Dermis microvascular lymphatic vessel endothelial cell (primary cell): ENCODE measurements at places on chromosomes 11 and 22. TPM values are rescaled to one million over a fixed set of nuclear protein-coding genes. Genes with fewer than 3 reads are reported as not detected.

GRCh38 chr22:36419177-36419911 lies 31.6 kb upstream of the MYH9 start:
- no peak for DNase-seq

GRCh38 chr11:67406420-67406968 lies 2.6 kb downstream of the TBC1D10C start:
- no peak for DNase-seq

GRCh38 chr11:119641983-119642745 lies 86.8 kb downstream of the NECTIN1 start:
- peak; percentile 9 for DNase-seq

- DNase-seq: peak; percentile 78
These were observed 4.1 kb upstream of the PLAAT2 start for GRCh38 chr11:63567044-63567840.

- peak; percentile 59 for DNase-seq
These were observed 482 bp downstream of the DDX17 start for GRCh38 chr22:38505541-38506117.

GRCh38 chr11:67631411-67631810 lies 1.7 kb upstream of the NUDT8 start:
- no peak for DNase-seq

DNA sequence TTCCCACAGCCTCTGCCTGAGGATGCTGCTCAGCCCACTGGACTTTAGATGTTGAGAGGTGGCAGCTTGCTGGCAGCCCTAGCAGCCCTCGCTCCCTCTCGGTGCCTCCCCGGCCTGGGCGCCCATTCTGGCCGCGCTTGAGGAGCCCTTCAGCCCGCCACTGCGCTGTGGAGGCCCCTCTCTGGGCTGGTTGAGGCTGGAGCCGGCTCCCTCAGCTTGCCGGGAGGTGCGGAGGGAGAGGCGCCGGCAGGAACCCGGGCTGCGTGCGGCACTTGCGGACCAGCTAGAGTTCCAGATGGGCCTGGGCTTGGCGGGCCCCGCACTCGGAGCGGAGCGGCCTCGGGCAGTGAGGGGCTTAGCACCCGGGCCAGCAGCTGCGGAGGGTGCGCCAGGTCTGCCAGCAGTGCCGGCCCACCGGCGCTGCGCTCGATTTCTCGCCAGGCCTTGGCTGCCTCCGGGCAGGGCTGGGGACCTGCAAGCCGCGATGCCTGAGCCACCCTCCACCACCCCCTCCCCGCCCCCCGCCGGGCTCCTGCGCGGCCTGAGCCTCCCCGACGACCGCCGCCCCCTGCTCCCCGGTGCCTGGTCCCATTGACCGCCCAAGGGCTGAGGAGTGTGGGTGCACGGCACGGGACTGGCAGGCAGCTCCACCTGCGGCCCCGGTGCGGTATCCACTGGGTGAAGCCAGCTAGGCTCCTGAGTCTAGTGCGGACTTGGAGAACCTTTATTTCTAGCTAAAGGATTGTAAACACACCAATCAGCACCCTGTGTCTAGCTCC lies 446.2 kb downstream of the INSC start:
- DNase-seq: no peak

DNA sequence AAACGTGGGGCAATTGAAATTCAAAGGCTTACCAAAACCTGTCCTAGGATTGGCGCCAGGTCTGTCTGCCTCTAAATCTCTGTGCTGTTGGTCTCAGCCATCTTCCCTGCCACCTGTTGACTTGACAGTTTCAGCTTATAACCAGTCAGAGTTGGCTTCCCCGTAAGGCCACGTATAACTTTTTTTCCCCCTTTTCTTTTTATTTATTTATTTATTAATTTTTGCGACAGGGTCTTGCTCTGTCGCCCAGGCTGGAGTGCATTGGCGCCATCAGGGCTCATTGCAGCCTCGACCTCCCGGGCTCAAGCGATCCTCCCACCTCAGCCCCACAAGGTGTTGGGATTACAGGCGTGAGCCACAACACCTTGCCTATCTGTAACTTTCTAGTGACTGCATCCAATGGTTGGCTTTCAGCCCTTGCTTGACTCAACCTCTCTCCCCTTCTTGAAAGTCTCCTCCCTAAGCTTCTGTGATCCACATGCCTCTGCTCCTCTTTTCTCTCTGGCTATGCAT lies 1.4 kb upstream of the SYVN1 start:
- DNase-seq: no peak

GRCh38 chr22:49930596-49931412 lies 12.4 kb downstream of the CRELD2 start:
- DNase-seq: peak; percentile 98

DNA sequence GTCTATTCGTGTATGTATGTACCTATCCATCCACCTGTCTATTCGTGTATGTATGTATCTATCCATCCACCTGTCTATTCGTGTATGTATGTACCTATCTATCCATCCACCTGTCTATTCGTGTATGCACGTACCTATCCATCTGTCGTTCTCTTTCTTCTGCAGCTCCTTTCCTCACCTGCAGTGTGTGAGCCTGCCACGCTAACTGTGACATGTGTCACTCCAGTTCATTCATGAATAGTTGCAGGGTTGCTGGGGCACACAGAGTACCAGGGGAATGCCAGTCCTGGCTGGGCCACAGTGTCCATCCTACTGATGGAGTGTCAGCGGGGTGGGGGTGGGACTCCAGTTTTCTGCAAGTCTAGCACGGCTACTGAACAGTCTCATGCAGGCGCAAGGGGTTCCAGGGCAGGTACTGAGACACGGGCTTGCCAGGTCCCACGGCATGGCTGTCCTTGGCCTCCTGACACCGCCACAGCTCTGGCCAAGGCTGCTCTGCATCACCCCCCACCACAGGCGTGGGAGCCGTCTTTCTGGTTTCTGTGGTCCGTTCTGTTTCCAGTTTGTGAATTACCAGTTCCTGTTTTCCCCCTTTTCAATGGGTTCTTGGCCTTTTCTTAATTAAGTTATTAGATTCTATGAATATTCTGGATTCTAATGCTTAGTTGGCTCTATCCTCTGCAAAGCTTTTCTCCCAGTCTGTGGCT lies 88.8 kb upstream of the CLDN5 start:
- DNase-seq: no peak

- no peak for DNase-seq
These were observed 13.9 kb upstream of the BSX start for GRCh38 chr11:122995526-122995925.

- DNase-seq: peak; percentile 43
These were observed 587 bp downstream of the ESAM start for GRCh38 chr11:124761301-124762104.

GRCh38 chr11:34893416-34893815 lies 22.8 kb downstream of the APIP start:
- DNase-seq: no peak

- DNase-seq: no peak
These were observed 41.6 kb downstream of the WEE1 start for GRCh38 chr11:9615031-9615451.

DNA sequence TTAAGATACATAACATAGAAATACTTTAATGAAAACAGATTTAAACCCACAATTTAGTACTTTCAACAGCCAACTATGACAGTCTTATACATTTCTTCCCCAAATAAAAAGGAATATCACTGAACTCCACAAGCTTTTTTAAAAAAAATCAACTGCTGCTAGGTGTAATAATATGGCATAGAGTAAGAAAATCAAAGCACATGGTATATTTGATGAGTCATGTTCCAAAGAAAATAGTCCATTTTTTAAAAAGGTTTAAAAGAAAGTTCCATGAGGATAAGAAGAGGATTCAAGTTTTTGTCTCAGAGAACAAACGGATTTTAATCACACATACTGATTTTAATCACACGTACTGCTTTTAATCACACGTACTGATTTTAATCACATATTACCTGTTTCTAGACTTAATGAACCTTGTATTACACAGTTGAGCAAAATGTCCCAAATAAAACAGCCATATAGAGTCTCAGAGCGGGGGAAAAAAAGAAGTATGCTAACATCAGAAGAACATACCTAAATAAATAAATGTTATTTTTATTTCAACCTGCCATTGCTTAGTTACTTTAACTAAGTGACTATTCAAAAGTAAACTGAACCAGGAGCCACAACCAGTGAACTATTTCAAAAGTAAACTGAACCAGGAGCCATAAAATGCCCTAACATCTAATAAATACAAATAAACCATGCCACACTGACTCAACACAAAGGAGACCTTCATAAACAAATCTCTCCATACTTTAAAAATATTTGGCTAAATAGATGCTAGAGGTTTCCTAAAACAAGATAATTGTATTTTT lies 198.4 kb downstream of the SBF2 start:
- no peak for DNase-seq

DNA sequence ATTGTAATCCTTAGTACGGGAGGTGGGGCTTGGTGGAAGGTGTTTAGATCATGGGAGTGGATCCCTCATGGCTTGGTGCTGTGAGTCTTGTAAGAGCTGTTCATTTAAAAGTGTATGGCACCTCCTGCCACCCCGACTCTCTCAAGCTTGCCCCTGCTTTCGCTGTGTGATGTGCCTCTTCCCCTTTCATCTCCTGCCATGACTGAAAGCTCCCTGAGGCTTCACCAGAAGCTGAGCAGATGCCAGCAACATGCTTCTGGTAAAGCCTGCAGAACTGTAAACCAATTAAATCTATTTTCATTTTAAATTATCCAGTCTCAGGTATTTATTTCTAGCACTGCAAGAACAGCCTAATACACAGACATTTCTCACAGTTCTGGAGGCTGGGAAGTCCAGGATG lies 40.8 kb downstream of the GAB2 start:
- no peak for DNase-seq

DNA sequence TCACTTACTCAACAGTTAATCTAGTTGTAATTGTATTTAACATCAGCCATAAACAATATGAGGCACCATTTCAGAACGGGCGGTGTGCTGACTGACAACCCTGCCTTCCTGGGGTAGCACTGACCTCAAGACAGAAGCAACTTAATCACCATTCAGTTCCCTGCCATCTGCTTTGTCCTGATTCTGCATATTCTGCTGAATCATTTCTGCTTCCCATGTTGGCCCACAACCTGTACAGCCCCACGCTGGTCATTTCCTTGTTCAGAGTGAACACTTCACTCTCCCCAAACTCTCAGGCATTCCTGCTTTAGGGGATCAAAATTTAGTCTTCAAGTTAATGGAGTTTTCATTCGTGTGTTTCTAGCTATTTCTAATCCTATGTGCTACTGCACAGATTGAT lies 132.3 kb upstream of the ZBED5 start:
- DNase-seq: no peak

- no peak for DNase-seq
These were observed 8.9 kb upstream of the ANKK1 start for GRCh38 chr11:113378692-113379091.

DNA sequence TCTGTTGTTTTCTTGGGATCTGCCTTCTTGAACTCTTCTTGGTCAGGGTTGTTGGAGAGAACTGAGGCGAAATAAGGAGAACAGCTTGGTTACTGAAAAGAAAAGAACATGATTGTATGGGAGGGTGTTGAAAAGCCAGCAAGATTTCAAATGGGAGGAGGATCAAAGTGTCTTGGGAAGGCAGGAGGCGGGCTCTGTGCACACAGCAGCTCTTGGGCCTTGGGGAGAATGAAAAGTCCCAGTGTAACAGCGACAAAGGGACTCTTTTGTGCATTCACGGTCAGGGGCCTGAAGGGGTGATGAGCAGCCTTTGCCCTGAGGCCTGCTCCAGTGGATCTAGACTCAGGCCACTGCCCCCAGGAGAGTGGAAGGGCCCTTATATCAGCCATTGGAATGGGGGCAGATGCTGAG lies 135.4 kb downstream of the ADAMTS15 start:
- DNase-seq: no peak

DNA sequence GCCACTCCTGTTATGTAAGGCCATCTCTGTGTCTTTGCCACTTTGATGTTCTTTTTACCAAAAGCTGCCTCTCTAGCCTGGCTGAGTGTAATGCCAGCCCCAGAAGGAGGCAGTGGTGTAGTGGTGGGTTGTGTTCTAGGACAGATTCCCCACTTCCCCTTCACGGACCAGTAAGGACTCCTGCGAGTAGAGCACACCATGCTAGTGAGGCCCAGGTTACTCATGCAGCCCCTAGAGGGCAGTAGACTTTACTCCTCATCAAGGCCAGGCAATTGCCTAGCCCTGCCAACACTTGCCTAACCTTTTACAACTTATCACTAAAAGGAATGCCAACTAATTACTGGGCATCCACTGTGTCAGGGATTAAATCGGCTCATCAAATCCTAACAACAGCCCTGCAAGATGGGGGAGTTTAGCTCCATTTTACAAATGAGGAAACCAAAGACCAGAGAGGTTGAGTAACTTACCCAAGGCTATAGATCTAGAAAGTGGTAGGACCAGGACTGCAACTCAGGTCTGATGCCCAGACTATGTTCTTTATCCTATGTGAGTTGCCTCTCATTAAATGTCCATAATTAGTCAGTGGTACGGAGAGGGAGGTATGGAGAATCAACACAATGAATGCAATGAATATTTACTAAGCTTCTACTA lies 75.3 kb downstream of the APIP start:
- peak; percentile 37 for DNase-seq

DNA sequence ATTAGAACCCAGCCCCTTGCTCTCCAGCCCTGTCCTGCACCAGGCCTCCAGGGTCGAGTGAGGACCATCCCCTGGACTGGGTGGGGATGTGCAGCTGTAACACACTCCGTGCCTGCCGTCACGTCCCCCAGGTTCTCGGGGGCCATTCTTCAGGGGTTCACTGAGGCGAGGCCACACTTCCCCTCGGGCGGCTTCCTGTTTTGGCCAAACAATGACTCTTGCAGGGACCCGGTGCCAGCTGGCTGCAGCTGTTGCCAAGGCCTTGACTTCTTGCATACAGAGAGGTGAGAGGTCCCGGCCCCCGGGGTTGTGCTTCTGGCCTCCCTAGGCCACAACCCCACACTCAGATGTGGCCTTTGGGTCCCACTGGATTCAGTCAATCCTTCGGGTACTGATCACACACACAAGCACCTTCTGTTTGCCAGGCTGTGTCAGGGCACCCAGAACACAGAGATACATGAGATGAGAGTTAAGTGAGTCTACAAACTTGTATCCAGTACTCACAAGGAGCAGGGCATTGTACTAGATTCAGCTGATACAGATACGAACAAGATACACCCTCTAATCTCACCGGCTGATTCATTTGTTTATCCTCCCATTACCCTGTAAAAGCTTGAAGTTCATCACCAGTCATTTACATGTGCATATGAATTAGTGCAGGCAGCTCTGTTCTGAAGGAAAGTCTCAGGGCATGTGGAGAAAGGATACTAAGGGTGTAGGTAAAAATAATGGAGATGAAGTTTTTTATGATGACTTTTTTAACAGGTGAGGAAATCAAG lies 32.9 kb downstream of the LRRC32 start:
- DNase-seq: no peak

- peak; percentile 90 for DNase-seq
These were observed 26.9 kb upstream of the CYB5R3 start for GRCh38 chr22:42676059-42676607.

The RAG1 gene
- total RNA-seq: 1.0 and 1.1 TPM in 2 replicates

The PIK3IP1 gene
- 18.4 and 31.1 TPM in 2 replicates for total RNA-seq

The ANKK1 gene
- not detected in 2 replicates for total RNA-seq

The PAMR1 gene
- total RNA-seq: under 0.01 and 0.25 TPM in 2 replicates

The GLB1L3 gene
- not detected in 2 replicates for total RNA-seq

The CRY2 gene
- total RNA-seq: 4.5 and 8.1 TPM in 2 replicates

The TMEM191B gene
- total RNA-seq: 0.13 and 0.77 TPM in 2 replicates

The OR2AG1 gene
- total RNA-seq: not detected in 2 replicates
